ENCODE measurements at places on chromosomes 3 and 15.
A peak's percentile ranks its signal among the peaks of the same experiment; 100 is the strongest.

GRCh38 chr15:33985287-33985686 is 17.0 kb downstream of the CHRM5 start:
- DNase-seq: peak; percentile 64

- DNase-seq: no peak
Measured at GRCh38 chr3:20256144-20256543, 70.1 kb upstream of the SGO1 start.

DNA sequence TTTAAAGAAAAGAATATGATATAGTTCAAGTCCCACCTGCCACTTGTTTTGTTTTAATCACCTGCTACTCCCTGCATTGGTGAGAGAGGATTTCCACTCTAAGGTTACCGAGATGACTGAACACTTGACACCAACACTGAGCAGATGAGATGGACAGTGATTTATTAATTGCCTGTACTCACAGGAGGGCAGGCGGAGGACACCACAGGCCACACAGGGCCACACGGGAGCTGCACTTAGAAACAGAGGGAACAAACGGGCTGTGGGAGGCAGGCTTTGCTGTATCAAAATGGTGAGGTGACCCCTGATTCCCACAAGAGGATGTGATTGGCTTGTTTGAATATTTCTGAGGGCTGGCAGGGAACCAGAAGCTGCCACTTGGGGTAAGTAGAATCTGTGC is 10.8 kb downstream of the MINAR1 start:
- DNase-seq: no peak

DNA sequence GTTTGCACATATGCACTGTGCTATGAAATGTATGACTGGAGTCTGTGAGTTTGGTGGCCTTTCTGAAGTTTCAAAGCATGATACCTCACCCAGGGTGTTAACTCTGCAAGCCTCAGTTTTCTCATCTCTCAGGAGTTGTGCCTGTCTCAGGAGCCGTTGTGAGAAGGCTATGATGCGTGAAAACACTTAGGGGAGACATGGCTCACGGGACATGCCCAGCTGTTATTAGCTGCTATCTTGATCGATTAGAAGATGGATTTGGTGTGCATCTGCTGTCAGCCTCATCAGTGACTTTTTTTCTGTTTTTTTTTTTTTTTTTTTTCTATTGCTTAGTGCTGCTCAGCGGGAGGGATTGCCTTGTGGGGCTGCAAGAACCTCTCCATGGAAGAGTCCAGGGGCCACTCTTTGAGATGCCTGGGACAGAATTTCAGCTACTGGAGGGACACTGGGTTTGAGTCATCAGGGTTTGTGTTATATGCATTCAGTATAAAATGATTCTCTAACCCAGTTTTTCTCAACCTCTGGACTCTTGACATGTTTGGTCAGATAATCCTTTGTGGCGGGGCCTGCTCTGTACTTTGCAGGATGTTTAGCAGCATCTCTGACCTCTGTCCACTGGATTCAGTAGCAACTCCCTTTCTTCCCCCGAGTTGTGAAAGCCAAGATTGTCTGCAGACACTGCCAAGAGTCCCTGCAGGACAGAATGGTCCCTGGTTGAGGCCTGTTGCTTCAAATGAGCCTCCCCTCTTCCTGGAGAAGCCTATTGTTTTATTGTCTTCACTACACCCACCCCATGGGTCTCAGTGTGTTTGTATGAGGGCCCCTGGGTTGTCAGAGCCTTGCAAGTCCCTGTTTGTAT is 181.4 kb downstream of the CACNA2D3 start:
- no peak for DNase-seq

- DNase-seq: peak; percentile 71
Measured at GRCh38 chr3:15368561-15369135, 36.3 kb upstream of the SH3BP5 start.

GRCh38 chr15:91099995-91100813 is at the start of gene SV2B:
TSS of gene SV2B (plus strand) at chr15:91100257. CDS start at chr15:91226264, 126,007 bp downstream.
- DNase-seq: peak; percentile 19

Data from fibroblast of gingiva (primary cell).